ENCODE measurements at places on chromosomes 5 and 9.

GRCh38 chr5:82255844-82256243 is 22.3 kb downstream of the RPS23 start:
- no peak for DNase-seq

DNA sequence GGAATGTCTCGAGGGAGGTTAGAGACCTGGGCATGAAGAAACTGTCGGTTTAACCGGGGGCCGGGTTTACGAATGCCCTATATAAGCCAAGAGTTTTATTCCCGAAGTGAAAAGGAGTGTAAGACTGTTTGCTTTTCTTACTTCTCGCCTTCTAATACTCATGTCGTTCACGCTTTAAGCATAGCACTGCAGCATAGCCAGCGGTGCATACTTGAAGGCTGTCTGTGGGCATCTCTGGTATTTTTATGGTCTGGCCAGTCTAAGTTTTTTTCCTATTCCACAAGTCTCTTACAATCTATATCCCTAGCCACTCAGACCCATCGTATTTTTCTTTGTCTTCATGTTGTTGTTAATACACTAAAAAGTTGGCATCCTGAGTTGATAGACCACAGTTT is 1.2 kb downstream of the UHRF2 start:
- DNase-seq = peak; percentile 56

GRCh38 chr9:4559261-4560182 is 69.3 kb downstream of the SLC1A1 start:
- no peak for DNase-seq

DNA sequence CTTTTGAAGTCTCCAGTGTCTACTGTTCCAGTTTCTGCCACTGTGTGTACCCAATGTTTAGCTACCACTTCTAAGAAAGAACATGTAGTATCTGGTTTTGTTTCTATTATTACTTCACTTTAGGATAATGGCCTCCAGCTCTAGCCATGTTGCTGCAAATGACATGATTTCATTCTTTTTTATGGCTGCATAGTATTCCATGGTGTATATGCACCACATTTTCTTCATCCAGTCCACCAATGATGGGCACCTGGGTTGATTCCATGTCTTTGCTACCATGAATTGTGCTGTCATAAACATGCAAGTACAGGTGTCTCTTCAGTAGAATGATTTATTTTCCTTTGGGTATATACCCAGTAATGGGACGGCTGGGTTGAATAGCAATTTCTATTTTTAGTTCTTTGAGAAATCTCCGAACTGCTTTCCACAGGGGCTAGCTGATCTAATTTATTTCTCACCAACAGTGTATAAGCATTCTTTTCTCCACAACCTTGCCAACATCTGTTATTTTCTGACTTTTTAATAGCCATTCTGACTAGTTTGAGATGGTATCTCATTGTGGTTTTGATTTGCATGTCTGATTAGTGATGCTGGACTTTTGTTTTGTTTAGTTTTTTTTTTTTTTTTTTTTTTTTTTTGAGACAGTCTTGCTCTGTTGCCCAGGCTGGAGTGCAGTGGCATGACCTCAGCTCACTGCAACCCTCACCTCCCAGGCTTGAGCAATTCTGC is 68.9 kb downstream of the WDR41 start:
- peak; percentile 34 for DNase-seq

DNA sequence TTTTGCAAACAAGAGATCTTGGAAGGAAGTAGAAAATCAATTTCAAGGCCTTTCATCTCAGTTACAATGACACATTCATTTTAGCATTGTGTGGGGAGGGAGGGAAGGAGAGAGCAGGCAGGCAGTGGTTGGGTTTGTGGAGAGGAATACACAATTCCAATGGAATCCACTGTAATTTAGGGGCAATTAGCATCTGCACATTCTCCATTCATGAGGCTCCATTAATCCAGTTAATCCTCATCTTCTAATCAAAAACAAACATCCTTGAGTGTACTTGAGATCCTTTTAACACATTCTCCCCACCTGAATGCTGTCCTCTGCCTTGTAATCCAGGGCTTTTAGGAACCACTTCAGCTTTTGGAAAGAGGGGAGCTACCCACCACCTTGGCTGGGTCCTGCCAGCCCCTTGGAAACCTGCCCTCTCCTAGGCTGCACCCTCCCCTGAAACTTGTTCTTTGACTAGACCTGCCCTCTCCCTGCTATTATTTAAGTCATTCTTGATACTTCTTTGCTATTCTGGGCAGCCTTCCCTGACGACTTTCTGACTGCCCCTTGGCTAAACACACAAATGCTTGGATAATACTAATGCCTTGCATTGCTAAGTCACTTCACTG is 271.2 kb downstream of the SLIT3 start:
- DNase-seq = peak; percentile 10

GRCh38 chr9:16245756-16246440 is 624.6 kb downstream of the BNC2 start:
- peak; percentile 83 for DNase-seq

- DNase-seq = no peak
These were observed 165.0 kb upstream of the GPR151 start for GRCh38 chr5:146680846-146681584.

- DNase-seq = peak; percentile 76
These were observed 282.9 kb downstream of the NFIB start for GRCh38 chr9:14031060-14031414.

GRCh38 chr5:154179846-154180710 is 10.5 kb upstream of the GALNT10 start:
- DNase-seq = peak; percentile 53

DNA sequence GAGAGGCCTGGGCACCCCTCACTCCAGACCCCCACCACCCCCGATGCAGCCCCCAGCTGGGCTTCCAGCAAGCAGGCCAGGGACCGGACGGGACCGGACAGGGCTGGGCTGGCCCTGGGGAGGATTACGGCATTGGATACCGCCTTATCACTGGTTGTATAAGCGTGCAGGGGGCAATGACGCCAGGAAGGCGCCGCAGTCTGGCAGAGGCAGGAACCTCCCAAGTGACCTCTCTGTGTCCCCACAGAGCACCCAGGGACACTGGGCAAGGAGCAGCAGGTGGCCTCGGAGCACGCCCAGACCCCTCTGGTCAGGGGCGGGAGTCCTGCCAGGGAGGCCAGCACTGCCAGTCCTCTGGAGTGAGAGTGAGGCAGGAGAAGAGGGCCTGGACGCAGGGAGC is 723 bp upstream of the LCN15 start:
- no peak for DNase-seq

- no peak for DNase-seq
These were observed 609.9 kb upstream of the ACO1 start for GRCh38 chr9:31774571-31774970.

DNA sequence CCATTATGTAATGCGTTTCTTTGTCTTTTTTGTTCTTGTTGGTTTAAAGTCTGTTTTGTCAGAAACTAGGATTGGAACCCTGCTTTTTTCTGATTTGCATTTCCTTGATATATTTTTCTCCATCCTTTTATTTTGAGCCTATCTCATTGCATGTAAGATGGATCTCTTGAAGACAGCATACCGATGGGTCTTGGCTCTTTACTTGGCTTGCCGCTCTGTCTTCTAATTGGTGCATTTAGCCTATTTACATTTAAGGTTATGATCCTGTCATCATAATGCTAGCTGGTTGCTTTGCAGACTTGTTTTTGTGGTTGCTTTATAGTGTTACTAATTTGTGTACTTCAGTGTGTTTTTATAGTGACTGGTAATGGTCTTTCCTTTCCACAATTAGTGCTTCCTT is 13.3 kb upstream of the CDKN2B start:
- DNase-seq = no peak

DNA sequence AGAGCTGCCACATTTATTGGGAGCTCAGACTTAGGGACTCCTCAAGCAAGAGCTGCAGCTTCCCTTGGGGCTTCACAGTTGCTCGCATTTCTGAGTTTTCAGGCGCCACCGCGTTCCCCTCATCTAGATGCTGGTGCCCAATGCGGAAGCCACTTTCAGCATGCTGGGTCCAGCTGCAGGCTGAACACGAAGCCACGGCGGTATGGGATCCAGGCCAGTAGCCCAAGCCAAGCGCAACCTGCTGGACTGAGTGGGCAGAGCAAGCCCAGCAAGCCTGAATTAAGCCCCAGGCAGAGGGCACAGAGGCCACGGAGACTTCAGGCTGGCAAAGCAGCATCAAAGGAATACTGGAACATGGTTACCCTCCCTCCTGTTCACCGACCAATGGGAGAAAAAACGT is 391.5 kb downstream of the HTR1A start:
- no peak for DNase-seq

DNA sequence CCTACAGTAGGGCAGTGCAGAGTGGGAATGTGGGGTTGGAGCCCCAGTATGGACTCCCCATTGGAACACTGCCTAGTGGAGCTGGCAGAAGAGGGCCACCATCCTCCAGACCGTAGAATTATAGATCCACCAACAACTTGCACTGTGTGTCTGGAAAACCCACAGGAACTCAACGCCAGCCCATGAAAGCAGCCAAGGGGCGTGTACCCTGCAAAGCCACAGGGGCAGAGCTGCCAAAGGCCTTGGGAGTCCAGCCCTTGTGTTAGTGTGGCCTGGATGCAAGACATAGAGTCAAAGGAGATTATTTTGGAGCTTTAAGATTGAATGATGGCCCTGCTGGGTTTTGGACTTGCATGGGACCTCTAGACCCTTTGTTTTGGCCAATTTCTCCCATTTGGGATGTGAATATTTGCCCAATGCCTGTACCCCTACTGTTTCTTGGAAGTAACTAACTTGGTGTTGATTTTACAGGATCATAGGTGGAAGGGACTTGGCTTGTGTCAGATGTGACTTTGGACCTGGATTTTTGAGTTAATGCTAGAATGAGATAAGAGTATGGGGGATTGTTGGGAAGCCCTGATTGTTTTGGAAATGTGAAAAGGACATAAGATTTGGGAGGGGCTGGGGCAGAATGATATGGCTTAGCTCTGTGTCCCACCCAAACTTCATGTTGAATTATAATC is 266.8 kb downstream of the SEMA5A start:
- DNase-seq = no peak

GRCh38 chr9:121863955-121864354 is 212.5 kb downstream of the DAB2IP start:
- DNase-seq = no peak

DNA sequence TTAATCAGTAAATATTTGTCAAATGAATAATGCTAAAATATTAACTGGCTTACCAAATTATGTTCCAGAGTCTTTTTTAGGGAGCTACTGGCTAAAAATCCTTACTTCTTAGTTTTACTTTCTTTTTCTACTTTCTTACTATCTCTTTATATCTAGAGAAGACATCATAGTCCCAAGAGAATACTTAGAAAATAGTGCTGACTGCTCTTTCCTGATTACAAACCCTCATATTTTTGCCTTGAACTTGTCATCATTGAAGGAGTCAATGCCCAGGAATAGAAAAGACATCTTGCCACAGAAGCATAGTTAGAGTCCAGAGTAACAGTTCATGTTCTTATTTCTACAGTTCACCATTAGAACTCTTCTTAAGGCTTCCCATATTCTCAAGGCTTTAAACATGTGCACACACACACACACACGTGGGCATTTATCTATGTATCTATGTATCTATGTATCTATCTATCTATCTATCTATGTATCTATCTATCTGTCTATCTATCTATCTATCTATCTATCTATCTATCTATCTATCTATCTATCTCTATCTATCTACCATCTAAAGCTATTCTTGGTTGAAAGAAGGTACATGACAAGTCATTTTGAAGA is 654.3 kb downstream of the ANXA1 start:
- DNase-seq = peak; percentile 10

DNA sequence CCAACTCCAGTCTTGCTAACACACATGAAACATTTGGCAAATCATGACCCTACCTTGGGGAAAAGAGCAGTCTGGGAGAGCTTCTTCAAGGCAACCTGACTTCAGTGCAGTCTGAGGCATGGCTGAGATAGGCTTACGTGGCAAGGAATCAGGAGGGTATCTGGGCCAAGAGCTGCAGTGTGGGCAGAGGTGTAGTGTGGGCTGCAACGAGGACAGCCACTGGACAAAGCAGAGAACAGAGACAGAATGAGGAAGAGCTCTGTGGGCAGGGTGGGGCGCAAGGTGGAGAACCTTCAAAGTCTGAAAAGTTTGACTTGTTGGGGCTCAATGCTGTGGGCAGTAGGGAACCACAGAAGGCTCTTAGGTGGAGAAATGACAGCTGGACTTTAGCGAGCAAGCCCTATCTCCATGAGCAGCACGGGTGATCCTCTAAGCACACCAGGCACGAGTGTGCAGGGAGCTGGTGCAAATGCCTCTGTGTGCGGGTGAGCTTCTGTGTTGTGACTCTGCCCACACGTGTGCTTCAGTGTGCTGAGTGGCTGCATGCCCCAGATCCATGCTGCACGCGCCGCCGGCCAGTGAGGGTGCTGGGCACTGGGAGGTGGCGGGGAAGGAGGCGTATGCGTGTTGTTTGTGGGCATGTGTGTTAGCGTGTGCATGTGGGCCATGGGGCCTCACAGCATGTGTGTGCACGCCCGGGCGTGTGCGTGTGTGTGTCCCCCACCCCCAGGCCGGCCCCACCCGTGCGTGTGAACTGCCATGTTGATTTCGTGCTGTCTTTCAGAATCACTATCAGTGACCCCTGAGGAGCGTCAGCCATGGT is 23.3 kb downstream of the GOLGA2 start:
- DNase-seq = no peak

- peak; percentile 58 for DNase-seq
These were observed 174.5 kb upstream of the SLC12A2 start for GRCh38 chr5:127909066-127909465.

DNA sequence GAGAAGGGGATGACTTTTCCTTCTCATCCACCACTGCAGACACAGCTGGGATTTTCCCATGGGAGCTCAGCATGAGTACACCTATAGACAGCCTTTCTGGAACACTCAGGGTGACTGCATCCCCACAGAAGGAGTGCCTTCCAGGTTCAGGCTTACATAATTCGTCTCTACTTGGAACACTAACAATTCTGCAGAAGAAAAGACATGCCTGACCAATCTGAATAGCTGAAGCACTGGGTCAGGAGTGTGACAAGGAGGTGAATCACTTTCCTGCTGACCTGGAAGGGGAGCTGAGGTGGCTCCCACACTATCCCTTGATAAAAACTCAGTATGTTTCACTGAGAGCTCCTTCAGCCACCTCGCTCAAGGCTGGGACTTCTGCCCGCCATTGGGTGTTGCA is 425.3 kb downstream of the TLR4 start:
- no peak for DNase-seq

- DNase-seq = peak; percentile 62
These were observed 83.9 kb upstream of the GRAMD2B start for GRCh38 chr5:126339215-126339805.

DNA sequence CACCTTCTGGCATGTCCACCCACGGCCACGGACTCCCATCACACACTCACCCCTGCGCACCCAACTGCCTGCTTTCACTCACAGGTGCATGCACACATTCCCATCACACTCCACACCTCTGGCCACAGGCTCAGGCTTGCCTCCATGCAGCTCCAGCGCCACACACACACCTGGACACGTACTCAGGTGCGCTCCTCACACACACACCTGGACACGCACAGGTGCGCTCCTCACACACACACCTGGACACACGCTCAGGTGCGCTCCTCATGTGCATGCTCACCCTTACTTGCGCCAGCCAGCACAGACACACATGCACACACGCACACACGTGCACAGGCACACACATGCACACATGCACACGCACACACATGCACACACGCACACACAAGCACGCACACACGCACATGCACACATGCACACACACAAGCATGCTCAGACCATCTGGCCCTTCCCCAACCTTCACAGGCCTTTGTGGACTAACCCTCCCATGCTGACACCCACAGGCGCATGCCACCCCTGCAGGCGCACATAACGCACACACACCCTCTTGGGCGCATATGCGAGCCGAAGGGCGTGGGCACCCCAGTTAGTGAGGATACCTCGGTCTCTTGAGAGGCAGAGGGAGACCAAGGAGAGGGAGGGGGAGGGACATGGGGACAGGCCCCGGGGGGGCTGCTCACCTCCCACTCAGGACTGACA is 8.3 kb downstream of the GRIN1 start:
- DNase-seq = no peak

- no peak for DNase-seq
These were observed 624.7 kb upstream of the ACO1 start for GRCh38 chr9:31759703-31760102.
